Activated T-cell treated with anti-CD3 and anti-CD28 coated beads, Interleukin-2, amount 50 U/mL, for 4 hours (primary cell): ENCODE measurements at places on chromosomes 12 and 14. TPM values are rescaled to one million over a fixed set of nuclear protein-coding genes. Genes with fewer than 3 reads are reported as not detected.

LTBR gene
- total RNA-seq, result 2.8 TPM

SLC5A8 gene
- total RNA-seq, result not detected

PLA2G1B gene
- 1.1 TPM for total RNA-seq

SPIC gene
- not detected for total RNA-seq

AMDHD1 gene
- total RNA-seq, result 0.95 TPM
